ENCODE measurements at places on chromosomes 6 and 20. TPM values are rescaled to one million over a fixed set of nuclear protein-coding genes. Genes with fewer than 3 reads are reported as not detected.

ZC3H12D gene
- 0.07 TPM for total RNA-seq

- DNase-seq, result no peak
Observed at GRCh38 chr6:50025258-50025657, 3.5 kb upstream of the DEFB110 start.

DNA sequence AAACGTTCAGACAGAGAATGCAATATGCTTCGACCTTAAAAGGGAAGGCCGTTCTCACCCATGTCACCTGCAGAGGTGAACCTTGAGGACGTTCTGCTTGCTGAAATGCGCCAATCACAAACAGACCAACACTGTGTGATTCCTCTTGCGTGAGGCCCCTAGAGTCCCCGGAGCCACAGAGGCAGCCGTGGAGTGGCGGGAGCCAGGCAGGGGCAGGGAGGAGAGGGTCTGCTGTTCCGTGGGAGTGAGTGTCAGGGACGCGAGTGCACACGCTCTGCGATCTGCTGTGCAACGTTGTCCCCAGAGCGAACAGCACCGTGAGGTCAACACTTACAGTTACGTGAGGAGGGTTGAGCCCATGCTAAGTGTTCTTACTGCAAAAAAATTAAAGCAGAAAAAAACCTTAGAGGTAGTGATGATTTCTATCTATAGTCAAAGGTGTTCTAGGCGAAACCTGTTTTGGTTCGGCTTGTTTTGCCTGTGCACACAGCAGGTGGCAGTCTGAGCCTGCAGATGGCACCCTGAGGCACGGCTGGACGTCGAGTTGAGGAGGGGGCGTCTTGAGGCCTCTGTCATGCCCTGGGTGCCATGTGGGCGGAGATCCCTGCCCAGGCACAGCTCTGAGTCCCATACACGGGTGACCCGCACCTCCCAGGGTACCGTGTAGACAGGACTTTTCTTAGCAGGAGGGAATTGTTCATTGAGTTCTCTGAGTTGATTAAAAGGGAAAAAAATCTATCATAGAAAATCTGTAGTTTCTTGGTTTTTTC, 71.7 kb upstream of the FRMD1 start:
- DNase-seq, result no peak

GSTA2 gene
- total RNA-seq, result not detected

DNA sequence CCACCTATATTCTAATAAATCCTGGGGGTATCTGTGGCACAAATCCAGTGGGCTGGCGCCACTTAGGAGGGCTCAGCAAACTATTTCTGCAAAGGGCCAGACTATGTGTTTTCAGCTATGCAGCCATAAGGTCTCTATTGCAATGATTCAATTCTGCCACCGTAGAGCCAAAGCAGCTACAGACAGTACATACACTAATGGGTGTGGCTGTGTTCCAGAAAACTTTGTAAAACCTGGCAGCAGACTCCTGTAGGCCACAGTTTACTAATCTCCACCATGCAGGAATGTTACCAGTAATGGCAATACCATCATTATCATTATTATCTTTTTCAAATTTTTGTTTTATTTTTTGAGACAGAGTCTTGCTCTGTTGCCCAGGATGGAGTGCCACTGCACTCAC, 65.7 kb downstream of the SULF2 start:
- no peak for DNase-seq

DNA sequence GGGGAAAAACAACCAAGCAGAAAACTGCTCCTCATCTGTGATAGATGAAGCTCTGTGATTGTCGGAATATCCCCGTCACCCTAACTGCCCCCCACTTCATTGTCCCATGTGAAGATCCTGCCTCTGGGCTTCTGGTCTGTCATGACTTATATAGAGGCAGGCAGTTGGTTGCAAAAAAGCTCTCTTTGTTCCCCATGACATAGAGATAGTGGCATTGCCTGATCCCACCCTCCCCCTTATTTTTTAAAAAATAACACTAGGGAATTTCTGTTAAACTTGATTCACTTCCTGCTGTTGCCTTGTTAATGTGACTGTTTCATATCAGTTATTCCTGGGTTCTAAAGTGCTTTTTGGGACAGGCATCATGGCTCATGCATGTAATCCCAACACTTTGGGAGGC, 203.1 kb downstream of the JARID2 start:
- DNase-seq, result no peak

DNA sequence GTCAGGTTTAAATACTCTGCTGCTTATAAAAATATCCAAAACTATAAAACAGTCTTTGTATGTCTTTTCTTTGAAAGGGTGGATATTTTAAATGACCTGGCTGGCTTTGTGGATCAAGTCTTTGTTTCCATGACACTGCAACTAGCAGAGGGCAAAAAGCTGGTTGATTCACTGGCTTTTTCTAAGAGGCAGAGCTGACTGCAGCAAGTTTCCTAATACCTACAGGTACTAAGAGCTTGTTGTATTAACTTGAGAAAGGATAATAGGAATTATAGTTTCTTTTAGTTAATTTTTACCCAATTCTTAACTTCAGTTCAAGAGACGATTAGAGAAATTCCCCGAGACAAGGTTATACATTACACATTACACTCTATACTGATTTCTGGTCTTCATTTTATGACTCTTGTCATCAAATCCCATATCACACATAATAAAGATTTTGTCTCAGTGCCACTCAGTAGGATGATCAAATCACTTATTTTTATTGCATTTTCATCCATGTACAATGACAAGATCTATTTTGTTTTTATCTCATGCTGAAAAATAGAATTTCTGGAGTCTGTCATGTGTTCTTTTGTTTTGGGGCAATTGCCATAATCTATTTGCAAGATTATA, 120.1 kb upstream of the RIMS1 start:
- DNase-seq, result no peak

DNA sequence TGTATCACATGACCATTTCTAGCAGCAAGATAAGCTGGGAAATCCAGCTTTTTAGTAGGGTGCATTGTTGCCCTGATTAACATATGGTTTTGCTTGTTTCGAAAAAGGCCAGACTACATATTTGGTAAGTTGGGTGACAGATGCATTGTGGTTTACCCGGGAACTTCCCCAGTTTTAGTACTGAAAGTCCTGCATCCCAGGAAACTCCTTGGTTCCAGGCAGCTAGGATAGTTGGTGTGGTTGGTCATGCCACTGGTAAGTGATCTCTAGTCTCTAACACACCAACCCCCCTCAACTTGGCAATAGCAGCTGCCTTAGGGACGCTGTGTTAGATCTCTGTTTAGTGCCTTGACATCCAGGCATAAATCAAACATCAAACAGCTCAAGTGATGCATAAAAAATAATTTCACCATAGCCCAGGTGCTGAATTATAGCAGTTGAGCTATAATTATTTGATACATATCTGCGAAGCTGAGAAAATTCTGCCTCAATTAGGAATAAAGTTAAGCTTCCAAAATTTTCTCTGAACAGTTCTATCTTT, 216.5 kb downstream of the TFAP2C start:
- DNase-seq, result no peak

TNNC2 gene
- total RNA-seq, result not detected

SPATS1 gene
- not detected for total RNA-seq

TTLL9 gene
- total RNA-seq, result not detected

GRCh38 chr6:80466981-80467380, 360.5 kb downstream of the BCKDHB start:
- DNase-seq, result no peak
